Hematopoietic multipotent progenitor cell treated with erythropoietin and hydrocortisone succinate and interleukin-3 and kit ligand, for 8 days (in vitro differentiated cells): ENCODE measurements at places on chromosomes 13 and 19.

- no peak for DNase-seq
Measured at GRCh38 chr13:99894840-99895443, 76.6 kb downstream of the ZIC5 start.

DNA sequence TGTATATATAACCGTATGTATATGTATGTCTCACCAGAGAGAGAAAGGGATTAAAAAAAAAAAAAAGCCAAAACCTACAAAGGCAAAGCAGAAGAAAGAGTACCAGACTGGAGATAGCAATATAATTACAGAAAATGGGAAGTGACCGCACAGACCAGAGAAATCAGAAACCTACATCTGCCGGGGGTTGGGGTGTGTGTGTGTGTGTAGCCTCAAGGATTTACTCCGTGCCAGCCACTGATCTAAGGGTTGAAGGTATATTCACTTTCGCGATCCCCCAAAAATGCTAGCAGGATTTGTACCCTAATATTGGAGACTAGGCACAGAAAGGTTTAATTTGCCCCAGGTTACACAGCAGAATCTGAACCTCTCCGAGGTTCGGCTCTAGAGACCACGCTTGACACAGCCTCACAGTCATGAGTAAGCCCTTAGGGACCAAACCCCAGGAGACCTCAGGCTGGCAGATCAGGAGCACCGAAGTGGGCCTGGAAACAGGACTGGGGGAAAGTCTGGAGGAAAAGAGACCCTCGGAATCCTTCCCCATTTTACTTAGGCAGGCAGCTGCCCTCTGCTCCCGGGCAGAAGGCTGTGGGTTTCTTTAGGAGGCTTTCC is 14.8 kb downstream of the ARL11 start:
- peak; percentile 58 for DNase-seq

DNA sequence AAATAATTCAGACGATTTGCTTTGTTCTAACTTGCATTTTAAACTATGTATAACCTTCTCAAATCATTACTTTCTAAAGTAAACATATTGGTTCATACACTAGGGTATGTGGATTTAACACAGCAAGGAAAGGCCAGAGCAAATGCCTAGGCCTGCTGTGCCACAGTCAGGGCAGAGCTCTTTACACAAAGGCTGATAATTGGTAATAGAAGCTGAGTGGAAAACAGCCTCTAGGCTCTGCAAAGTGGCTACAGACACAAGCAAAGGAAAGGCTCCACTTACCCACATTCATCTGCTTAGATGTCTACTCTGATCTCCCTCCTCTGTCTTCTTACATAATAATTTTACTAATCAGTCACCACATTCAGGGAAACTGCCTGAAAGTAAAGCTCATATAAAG is 382.9 kb downstream of the OLFM4 start:
- DNase-seq: no peak

DNA sequence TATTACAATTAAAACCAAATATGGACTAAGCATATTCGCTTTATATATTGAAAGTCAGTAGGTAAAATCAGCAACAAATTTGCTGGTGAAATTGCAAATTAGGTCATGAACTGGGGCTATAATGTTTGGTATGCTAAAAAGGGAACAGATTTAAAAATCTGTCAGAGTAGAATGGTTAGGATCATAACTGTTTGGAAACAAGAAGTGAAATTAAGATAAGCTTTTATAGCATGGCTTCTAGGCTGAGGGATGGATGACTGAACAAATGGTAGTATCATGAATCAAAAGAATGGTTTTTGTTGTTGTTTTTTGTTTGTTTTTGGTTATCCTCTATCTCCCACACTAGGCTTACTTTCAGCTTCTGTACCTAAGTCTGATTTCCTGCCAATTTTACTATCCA is 1090.4 kb downstream of the PCDH9 start:
- no peak for DNase-seq

DNA sequence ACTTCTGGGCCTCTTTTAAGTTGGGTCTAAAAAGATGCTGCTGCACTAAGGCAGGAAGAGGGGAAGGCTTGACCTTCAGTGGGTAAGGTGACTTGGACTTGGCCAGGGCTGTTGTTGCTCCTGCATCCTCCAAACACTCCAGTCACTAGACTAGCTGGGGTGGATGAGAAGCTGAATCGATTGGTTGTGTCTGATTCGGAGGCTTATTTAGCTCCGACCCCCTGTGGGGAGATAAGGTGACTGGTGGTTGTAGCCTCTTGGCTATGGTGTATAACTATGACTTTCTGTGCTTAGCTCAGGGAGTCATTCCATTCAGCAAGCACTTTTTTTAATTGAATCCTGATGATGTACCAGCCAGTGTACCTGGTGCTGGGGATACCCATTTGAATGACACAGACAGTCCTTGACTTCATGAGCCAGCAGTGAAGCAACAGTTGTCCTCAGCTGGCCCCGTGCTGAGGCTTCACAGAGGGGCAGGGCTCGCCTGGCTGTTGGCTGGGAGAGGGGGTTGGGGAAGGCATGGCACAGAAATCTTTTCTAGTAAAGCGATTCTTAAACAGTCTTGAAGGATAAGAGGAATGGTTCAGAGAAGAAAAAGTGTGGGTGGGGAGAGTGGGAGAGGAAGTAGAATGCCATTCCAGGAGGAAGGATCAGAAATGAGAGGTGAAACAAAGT is 9.9 kb downstream of the PCDH8 start:
- DNase-seq: no peak

- no peak for DNase-seq
Measured at GRCh38 chr13:85137516-85137915, 661.7 kb downstream of the SLITRK6 start.

- DNase-seq: peak; percentile 16
Measured at GRCh38 chr13:95745752-95746151, 68.8 kb downstream of the DNAJC3 start.

DNA sequence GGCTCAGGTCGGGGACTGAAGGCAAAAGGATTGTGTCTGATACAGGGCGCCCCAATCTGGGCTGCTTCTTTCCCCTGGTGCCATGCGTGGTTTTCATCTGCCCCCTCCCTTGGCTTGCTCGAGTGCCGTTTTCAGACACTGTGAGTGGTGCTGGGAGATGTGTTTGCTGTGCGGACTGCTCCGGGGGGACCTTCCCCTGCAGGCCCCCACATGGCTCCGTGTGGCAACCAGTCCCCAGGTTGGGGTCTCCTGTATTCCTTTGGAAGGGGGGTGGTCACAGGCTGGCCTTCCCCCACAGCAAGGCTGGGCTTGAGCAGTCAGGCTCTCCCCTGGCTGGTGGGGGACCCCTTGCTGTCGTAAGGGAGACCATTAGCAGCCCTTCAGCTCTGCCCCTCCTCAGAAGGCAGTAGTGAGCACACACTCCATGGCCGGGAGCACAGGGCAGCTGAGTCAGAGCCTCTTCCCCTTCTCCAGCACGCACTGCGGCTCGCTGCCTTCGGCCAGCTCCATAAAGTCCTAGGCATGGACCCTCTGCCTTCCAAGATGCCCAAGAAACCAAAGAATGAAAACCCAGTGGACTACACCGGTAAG is 20.6 kb upstream of the QTRT1 start:
- DNase-seq: no peak

DNA sequence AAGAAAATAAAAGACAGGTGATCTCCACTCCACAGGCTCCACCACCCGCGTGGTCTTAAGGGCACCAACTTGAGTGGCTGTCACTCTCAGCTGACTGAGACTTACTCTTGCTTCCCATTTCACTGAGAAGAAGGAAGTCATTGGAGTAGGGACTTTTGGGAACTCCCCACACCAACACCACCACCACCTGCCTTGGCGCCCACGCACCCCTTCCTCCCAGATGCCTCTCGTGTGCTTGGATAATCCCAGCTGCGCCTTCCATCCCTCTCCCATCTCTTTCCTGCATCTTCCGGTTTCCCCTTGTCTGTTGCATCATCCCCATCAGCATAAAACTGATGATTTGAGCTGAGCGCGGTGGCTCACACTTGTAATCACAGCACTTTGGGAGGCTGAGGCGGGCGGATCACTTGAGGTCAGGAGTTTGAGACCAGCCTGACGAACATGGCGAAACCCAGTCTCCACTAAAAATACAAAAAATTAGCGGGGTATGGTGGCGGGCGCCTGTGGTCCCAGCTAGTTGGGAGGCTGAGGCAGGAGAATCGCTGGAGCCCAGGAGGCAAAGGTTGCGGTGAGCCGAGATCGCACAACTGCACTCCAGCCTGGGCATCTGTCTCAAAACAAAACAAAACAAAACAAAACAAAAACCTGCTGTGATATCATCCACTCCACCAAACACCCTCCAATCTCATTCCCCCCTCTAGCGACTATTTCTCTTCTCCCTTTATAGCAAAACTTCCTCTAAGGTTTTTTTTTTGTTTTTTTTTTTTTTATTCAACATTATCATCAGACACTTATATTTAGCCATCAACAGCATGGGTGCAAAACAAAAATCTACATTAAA is 25.5 kb downstream of the AP2S1 start:
- no peak for DNase-seq

DNA sequence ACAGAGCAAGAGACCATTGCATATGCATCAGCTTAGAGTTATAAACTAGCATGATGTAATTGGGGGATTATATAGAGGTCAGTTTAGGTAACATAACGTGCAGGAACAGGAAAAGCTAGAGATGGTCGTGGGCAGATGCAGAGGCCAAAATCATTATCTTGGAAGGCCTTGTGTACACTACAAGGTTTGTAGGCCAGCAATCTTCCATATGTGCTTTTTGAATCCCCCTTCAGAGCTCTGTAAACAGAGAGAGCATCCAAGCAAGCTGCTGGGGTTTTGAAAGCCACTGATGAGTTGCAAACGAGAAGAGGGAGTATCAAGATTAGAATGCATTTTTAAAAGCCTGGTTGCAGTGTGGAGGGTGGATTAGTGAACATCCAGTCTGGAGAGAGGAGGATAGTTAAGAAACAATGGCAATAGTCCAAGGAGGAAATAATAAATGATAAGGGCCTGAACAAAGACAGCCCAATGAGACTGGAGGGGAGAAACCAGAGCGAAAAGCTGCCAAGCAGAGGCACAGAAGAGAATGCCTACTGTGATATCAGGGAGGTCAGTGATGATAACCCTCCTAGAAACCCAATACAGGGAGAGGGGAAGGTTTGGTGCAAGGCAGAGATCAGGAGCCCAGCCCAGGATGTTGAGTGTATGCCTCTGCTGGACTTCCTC is 109.6 kb downstream of the ZAR1L start:
- DNase-seq: peak; percentile 72

DNA sequence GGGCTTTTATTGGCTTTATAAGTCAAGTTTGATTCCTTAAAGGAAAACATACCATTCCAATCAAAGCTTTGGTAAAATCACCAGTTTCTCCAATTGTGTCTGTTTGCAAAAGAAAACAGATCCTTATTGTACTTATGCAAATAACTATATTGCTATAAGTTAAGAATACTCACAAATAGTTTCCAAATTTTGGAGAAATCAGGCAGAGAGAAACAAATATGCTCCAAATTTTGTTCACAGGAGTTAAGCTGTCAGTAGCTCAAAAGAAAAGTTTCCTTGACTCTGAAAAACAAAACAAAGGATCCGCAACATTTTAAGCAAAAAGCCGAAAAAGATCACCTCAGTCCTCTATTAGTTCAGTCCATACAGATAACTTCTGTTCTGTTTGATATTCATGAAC is 19.2 kb upstream of the IGFL4 start:
- no peak for DNase-seq

- DNase-seq: peak; percentile 67
Measured at GRCh38 chr19:52748336-52748950, 13.6 kb upstream of the ZNF611 start.

GRCh38 chr13:91762957-91763356 is 364.5 kb downstream of the GPC5 start:
- DNase-seq: no peak
